ENCODE measurements at places on chromosomes 12 and 14. TPM values are rescaled to one million over a fixed set of nuclear protein-coding genes. Genes with fewer than 3 reads are reported as not detected.

DNA sequence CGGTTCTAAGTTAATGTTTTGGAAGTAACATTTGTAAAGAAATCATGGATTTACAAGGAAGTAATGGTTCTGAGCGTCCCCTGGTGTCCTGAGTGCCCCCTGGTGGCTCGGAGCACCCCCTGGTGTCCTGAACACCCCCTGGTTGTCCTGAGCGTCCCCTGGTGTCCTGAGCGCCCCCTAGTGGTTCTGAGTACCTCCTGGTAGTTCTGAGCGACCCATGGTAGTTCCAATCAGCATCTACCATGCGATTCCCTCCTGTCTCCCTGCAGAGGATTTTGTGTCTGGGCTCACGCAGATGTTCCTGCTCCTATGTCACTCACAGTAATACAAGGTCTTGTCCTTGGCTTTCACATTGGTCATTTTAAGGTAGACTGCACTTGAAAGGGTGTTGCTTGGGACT, 1352.9 kb downstream of the TMEM121 start:
- no peak for DNase-seq

CLEC2B gene
- 0.19 TPM for total RNA-seq

BATF gene
- total RNA-seq: not detected

DNA sequence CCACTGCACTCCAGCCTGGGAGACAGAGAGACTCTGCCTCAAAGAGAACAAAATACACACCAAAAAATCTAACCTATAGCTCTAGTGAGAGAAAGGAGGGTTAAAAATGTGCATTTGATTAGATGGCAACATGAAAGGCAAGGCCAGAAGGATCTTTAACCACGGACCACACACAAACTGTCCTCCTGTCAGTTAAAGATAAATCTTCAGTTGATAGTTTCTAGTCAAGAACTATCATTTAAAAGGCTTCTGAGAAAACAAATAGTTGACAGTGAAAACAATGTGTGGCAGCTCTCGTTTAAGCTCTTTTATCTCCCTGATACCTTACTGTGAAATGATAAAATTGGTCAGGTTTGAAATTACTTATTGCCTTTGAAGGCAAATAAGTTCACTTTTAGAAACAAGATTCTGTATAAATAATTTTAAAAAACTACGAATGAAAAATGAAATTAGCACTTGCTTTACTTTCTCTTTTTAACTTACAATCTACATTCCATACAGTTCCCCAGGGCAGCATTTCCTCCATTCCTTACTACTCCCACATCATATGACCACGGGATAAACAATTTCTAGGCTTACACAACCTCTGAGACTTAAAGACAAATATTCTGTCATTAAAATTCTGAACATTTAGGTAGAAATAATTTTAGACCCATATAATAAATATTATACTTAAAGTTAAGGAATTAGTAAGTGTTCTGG, 71.4 kb upstream of the GNPNAT1 start:
- no peak for DNase-seq

DNA sequence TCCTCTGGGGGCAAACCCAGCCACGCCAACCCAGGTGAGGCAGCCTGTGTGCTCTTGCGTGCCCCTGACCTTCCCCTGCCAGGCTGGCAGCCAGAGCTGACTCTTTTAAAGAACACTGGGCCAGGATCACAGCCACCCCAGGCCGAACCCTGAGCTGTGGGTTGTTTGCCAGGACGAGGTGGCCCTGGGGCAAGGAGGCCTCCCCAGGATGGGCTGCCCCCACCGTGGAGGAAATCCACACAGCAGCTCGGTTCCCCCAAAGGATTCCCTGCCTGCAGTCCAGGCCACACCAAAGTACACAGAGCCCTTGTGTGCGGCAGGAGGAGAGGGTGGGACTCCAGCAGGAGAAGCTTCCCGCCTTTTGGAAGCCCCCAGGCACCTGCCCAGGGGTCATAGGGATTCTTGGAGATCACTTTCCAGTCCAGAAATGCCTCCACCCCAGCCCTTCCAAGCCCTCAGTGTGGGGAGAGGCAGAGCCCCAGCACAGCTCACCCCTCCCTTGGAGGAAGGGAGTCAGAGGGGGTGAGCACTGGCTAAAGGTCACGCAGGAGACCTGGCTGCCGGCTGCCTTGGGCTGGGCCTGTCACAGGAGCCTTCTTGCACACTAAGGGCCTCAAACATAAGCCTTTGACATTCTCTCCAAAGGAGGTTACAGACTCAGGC, 115.6 kb downstream of the CALM1 start:
- no peak for DNase-seq

FAM222A gene
- total RNA-seq: 12.5 TPM

- DNase-seq: no peak
Measured at GRCh38 chr14:53957739-53958138, 1.1 kb upstream of the BMP4 start.

- no peak for DNase-seq
Measured at GRCh38 chr14:59107819-59108218, 80.6 kb upstream of the DAAM1 start.

GRCh38 chr14:101889366-101889765, 75.0 kb upstream of the DYNC1H1 start:
- no peak for DNase-seq

GRCh38 chr14:99179506-99179905, 92.5 kb downstream of the BCL11B start:
- DNase-seq: no peak

NUAK1 gene
- 35.6 TPM for total RNA-seq

DNA sequence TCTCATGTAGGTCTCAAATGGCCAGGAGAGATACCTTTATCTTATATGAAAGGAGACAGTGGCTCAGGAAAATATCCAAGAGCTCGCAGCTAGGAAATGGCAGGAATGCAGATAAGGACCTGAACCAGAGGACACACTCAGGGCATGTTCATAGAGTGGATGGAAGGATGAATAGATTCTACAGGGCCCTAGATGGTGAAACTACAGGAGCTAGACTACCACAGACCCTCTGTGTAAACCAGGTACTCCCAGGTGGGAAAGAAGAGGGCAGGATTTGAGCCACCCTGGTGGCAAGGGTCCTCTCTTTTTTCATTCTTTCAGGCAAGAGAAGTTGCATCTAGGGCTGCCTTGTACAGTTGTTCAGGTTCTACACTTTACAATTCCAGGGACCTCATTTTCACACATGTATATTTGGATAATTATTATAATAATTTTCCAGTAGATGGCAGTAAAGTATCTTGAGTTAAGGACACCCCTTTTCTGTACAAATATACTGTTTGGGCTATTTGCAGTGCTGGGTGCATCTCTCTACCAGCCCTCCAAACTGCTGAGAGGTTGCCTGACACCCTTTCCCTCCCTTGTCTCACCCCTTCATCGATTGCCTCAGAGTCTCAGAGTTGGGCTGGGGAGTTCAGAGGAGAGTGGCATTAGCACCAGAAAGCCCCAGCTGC, 10.5 kb upstream of the ZDHHC22 start:
- no peak for DNase-seq

DNA sequence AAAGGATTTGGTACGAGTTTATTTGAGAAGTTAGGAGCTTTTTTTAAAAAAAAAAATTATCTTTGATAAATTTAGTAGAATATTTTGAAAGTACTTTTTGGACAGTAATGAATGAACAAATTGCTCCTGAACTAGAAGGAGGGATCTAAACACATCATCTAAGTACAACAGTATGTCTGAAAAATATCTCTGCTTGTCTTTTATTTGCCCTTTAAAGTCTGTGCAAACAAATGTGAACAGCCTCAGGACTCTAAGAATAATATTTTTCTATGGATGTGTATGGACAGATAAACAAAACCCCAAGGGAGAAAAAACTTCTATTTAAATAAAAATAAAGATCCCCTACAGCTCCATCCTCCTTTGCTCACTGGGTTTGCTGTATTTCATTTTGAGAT, 19.5 kb downstream of the FBXL14 start:
- DNase-seq: no peak

DNA sequence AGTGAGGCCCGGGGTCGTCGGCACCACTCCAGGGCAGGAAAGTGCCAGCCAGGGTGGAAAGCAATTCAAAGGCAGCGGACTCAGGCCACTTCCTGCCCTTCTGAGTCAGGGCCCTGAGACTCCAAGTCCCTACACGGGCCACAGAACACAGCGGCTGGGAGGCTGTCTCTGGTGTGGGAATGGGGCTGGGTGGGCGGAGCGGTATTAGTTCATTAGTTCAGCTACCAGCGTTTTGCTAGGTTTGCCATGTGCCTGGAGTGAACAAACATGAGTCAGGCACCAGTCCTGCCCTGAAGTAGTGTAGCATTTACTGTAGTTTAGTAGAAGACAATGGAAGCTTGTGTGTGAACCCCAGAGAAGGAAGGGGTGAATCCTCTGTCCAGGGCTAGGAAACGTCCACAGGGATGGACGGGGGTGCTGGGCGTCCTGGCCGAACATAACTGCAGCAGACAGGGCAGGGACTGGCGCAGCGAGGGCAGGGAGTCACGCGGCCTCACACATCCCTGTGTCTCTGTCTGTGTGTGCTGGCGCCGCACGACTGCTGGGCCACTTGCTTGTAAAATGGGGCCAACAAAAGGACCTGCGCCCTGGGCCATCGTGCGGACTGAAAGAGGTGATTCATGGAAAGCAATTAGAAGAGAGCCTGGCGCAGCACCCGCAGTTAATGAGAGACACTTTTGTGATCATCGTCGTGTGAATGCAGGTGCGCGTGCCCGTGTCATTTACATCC, 186.4 kb upstream of the PRMT8 start:
- no peak for DNase-seq

DNA sequence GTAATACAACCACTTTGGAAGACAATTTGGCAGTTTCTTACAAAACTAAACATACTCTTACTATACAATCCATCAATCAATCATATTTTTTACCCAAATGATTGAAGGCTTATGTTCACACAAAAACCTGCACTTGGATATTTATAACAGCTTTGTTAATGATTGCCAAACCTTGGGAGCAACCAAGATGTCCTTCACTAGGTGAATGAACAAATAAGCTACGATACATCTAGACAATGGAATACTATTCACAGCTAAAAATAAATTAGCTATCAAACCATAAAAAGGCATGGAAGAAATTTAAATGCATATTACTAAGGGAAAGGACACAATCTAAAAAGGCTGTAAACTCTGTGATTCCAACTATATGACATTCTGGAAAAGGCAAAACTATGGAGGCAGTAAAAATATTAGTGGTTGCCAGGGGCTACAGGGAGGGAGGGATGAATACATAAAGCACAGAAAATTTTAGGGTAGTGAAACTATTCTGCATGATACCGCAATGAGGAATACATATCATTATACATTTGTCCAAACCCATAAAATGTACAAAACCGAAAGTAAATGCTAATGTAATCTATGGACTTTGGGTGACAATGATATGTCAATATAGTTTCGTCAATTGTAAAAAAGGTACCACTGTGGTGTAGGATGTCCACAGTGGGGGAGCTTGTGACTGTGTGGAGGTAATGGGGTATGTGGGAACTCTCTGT, 70.5 kb downstream of the GPR65 start:
- DNase-seq: no peak

- no peak for DNase-seq
Measured at GRCh38 chr12:118541934-118542333, 165.6 kb downstream of the SUDS3 start.

REM2 gene
- total RNA-seq: 3.0 TPM

DNA sequence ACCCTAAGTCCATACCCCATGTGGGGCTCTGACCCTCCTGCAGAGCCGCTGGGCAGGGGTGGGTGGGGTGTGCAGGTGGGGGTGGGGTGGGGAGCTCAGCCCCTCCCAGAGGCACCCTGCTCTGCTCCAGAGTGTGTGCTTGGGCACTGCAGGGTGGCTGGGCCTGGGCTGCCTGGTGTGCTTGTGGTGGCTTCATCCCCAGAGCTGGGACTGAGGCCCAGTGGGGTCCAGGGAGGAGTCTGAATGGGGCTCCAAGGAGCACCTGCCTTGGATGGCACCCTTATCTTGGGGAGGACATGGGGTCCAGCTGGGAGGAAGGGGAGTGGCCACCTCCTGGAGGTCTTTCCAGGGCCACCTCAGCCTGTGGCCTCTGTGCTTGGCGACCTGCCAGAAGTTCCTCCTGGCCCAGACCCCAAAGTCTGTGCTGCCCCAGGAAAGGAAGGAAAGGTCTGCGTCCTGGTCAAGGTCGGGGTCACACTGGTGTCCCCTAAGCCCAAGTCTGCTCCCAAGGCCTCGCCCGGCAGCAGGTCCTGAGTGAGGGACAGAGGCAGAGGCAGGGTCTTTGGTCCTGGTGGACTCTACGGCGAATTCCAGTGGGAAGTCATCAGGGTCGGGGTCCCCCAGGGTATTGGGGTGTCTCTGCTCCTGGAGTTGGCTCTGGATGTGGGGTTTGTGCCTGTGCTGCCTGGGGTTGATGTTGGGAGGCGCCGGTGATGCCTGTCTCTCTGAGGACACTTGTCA, 373.4 kb downstream of the TMEM121 start:
- no peak for DNase-seq

TAS2R42 gene
- not detected for total RNA-seq

HCFC2 gene
- total RNA-seq: 7.1 TPM

DNA sequence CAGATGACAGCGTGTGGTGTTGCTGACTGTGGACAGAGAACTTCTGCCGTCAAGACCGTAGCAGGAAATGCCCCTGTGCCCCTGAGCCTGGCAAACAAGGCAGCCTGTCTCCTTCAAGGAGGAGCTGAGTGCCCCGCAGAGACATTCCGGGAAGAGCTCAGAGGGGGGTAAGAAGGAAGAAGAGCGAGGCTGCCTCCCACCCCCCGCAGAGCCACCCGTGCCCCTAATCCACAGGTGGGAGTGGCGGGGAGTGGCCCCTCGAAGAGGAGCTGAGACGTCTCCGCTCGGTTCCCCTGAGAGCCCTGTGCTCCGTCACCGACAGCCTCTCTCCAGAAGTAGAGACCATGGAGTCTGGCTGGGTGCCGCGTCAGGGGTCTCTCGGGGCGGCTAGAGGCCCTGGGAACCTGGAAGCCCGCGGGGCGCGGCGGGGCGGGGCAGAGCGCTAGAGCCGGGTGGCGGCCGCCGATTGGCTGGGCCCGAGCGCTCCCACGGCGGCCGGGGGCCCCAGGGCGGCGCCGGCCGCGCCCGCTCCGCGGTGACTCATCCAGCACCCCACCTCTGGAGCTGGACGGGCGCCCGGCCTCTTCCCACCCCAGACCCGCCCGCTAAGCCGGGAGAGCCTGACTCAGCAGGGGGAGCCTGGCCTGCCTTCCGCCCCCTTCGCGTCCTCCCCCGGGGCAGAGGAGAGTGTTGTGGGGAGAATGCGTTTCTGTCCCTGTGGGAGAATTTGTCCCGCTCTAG, 25.2 kb upstream of the KRT78 start:
- peak; percentile 33 for DNase-seq

- DNase-seq: no peak
Measured at GRCh38 chr12:51960890-51961289, 9.4 kb downstream of the ACVR1B start.

Measured in neural crest cell (in vitro differentiated cells).